ENCODE measurements at places on chromosomes 11 and 22. TPM values are rescaled to one million over a fixed set of nuclear protein-coding genes. Genes with fewer than 3 reads are reported as not detected.

The OTOG gene
- polyA plus RNA-seq = 0.23 TPM

The MMP11 gene
- 7.7 TPM for polyA plus RNA-seq

The SHISA8 gene
- polyA plus RNA-seq = 3.0 TPM

The USP2 gene
- polyA plus RNA-seq = 12.6 TPM

The RFPL2 gene
- 2.5 TPM for polyA plus RNA-seq

The DNHD1 gene
- 22.7 TPM for polyA plus RNA-seq

All from spinal cord (tissue), 10 donors.